Astrocyte (in vitro differentiated cells and primary cell): ENCODE measurements at places on chromosomes 6 and 20. TPM values are rescaled to one million over a fixed set of nuclear protein-coding genes. Genes with fewer than 3 reads are reported as not detected.

PPP1R14C gene
- 3.9 and 6.6 TPM in 2 replicates for total RNA-seq

- no peak overlapping the region for H3K27ac ChIP-seq
- H3K4me1 ChIP-seq = peaks cover 4% of the 10 kb centered on the region
- no peak overlapping the region for H3K4me3 ChIP-seq
- H3K36me3 ChIP-seq = no peaks in the 10 kb centered on the region
Measured at GRCh38 chr6:106124015-106124414, 37.9 kb downstream of the PRDM1 start.

DNA sequence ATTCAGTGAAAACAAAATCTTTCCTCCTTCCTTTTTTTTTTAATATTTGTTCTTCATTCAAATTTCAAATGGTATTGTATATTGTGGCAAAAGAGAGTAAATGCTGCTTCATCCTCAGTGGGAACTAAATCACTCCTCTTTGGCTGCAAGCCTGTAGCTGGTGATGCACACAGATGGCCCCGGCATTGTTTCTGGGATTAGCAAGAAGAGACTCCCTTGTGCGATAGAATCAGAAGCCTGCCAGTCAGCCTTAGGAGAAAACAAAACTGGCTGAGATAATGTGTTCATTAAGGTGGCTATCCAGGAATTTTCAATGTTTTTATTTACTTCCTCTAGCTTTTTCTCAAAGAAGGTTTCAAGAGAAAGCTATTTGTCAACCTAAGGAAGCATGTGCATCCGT lies 20.7 kb upstream of the ELOVL2 start:
- no peak overlapping the region for H3K27ac ChIP-seq
- no peaks in the 10 kb centered on the region for H3K36me3 ChIP-seq
- no peaks in the 10 kb centered on the region for H3K27me3 ChIP-seq
- no peak overlapping the region for H3K4me3 ChIP-seq

TFB1M gene
- total RNA-seq = 24.1 and 26.2 TPM in 2 replicates

MAP3K5 gene
- total RNA-seq = 1.7 TPM in 2 replicates

NKX2-4 gene
- total RNA-seq = not detected in 2 replicates

OR12D3 gene
- total RNA-seq = not detected in 2 replicates

DNA sequence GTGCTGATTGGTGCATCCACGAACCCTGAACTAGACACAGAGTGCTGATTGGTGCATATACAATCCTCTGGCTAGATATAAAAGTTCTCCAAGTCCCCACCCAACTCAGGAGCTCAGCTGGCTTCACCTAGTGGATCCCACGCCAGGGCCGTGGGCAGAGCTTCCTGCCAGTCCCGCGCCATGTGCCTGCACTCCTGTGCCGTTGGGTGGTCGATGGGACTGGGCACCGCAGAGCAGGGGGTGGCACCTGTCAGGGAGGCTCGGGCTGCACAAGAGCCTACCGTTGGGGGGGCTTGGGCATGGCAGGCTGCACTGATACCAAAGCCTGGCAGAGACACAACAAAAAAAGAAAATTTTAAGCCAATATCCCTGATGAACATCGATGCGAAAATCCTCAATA lies 185.4 kb upstream of the ASCC3 start:
- H3K36me3 ChIP-seq = no peaks in the 10 kb centered on the region
- no peaks in the 10 kb centered on the region for H3K4me1 ChIP-seq
- H3K27me3 ChIP-seq = no peaks in the 10 kb centered on the region
- no peak overlapping the region for H3K27ac ChIP-seq
- H3K4me3 ChIP-seq = no peak overlapping the region

SIRPA gene
- total RNA-seq = 35.5 and 52.4 TPM in 2 replicates

MAP7 gene
- 2.8 and 3.3 TPM in 2 replicates for total RNA-seq

SLC4A11 gene
- 3.9 and 6.6 TPM in 2 replicates for total RNA-seq

SLC44A4 gene
- 0.23 and 0.29 TPM in 2 replicates for total RNA-seq

BPIFA1 gene
- not detected in 2 replicates for total RNA-seq

DNA sequence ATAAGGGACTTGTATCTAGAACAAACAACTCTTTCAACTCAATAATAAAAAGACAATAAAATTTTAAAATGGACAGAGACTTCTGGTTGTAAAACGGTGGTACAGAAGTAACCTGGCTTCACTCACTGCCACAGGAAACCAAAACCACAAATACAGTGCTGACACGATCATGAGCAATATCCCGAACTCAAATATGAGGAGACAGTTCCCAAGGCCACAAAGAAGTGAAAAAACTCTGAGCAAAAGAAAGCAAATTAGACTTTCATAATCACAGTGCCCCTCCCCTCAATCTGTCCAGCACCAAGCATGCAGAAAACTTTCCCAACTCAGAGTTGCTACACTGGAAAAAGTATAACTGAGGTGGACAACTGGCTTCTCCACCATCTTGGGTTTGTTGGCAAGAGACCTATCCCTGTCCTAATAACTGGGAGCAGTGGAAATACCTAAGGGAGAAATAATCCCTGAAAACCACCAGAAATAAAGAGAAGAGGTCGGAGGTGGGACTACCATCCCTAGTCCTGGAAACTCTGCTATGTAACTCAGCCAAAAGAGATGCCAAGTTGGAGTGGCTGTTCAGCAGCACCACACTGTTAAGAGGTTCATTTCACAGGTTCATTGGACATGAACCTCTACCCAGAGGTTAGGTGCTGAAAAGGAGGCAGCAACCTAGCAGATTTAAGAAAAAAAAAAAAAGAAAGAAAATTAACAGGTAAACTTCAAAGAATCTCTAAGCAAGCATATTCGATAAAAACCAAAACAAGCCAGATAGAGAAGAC lies 55.5 kb downstream of the REV3L start:
- H3K36me3 ChIP-seq = no peaks in the 10 kb centered on the region
- peak overlapping the region; percentile 67 for H3K27ac ChIP-seq
- no peaks in the 10 kb centered on the region for H3K27me3 ChIP-seq
- peaks cover 36% of the 10 kb centered on the region for H3K4me1 ChIP-seq
- peak overlapping the region; percentile 48 for H3K4me3 ChIP-seq

- H3K36me3 ChIP-seq = no peaks in the 10 kb centered on the region
- no peaks in the 10 kb centered on the region for H3K27me3 ChIP-seq
- no peak overlapping the region for H3K27ac ChIP-seq
- peak; percentile 92 for DNase-seq
- no peak overlapping the region for H3K4me3 ChIP-seq
- H3K4me1 ChIP-seq = no peaks in the 10 kb centered on the region
Measured at GRCh38 chr6:139256087-139256486, 35.7 kb downstream of the TXLNB start.

GRCh38 chr20:24785141-24786110 lies 163.6 kb upstream of the CST7 start:
- H3K4me1 ChIP-seq = peaks cover 21% of the 10 kb centered on the region
- DNase-seq = peak; percentile 83
- peak overlapping the region; percentile 48 for H3K27ac ChIP-seq
- no peaks in the 10 kb centered on the region for H3K36me3 ChIP-seq
- H3K27me3 ChIP-seq = no peaks in the 10 kb centered on the region

MAFB gene
- total RNA-seq = 2.9 TPM in 2 replicates

DNA sequence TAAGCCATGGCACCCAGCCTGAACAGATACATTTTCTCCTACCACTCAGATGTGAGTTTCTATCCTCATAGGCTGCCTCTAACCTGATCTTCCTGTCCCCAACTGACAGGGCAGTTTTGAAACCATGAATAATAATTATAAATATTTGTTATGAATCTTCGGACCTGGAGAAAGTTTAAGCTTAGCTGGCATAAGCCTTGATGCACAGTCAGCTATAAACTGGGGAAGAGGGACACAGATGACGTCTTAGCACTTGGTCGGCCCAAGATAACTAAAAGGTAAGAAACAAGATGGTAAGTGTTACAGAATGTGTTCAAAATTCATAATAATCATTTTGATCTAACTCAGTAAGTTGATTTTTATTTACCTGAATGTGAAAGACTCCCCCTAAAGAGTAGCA lies 8.1 kb downstream of the ZKSCAN4 start:
- H3K4me3 ChIP-seq = no peak overlapping the region
- no peaks in the 10 kb centered on the region for H3K4me1 ChIP-seq
- H3K27me3 ChIP-seq = no peaks in the 10 kb centered on the region
- H3K36me3 ChIP-seq = peaks cover 16% of the 10 kb centered on the region
- H3K27ac ChIP-seq = no peak overlapping the region

MUC21 gene
- total RNA-seq = not detected in 2 replicates

DCDC2 gene
- total RNA-seq = 3.2 and 4.5 TPM in 2 replicates

DSP gene
- 468 and 555 TPM in 2 replicates for total RNA-seq

GRCh38 chr6:104943781-104944180 lies 13.1 kb upstream of the LIN28B start:
- no peaks in the 10 kb centered on the region for H3K36me3 ChIP-seq
- H3K4me1 ChIP-seq = peaks cover 5% of the 10 kb centered on the region
- peaks cover 27% of the 10 kb centered on the region for H3K27me3 ChIP-seq
- no peak overlapping the region for H3K4me3 ChIP-seq
- DNase-seq = no peak

GRCh38 chr6:17098538-17098937 lies 3.3 kb upstream of the STMND1 start:
- H3K36me3 ChIP-seq = no peaks in the 10 kb centered on the region
- H3K27me3 ChIP-seq = peaks cover 26% of the 10 kb centered on the region
- H3K4me3 ChIP-seq = no peak overlapping the region
- no peak overlapping the region for H3K27ac ChIP-seq
- DNase-seq = peak; percentile 41

DNA sequence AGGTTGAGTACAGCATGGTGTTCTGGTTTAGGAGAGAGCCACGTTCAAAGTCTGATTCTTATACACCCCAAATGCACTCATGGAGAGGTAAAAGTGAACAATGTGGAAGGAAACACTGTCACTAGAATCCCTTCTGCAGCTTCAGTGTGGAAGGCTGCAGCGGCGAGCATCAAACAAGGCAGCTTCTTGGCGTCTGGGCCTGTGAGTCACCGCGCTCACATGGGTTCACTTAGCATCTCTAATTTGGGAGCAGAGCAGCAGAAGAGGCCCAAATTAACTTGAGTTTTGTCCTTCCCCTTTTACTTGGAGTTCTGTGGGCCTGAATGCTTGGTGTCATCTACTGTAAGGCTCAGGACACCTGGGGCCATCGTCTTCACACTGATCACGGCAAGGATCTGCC lies 10.9 kb upstream of the E2F1 start:
- H3K4me3 ChIP-seq = no peak overlapping the region
- no peaks in the 10 kb centered on the region for H3K27me3 ChIP-seq
- peaks cover 3% of the 10 kb centered on the region for H3K4me1 ChIP-seq
- no peak overlapping the region for H3K27ac ChIP-seq
- no peaks in the 10 kb centered on the region for H3K36me3 ChIP-seq

DNA sequence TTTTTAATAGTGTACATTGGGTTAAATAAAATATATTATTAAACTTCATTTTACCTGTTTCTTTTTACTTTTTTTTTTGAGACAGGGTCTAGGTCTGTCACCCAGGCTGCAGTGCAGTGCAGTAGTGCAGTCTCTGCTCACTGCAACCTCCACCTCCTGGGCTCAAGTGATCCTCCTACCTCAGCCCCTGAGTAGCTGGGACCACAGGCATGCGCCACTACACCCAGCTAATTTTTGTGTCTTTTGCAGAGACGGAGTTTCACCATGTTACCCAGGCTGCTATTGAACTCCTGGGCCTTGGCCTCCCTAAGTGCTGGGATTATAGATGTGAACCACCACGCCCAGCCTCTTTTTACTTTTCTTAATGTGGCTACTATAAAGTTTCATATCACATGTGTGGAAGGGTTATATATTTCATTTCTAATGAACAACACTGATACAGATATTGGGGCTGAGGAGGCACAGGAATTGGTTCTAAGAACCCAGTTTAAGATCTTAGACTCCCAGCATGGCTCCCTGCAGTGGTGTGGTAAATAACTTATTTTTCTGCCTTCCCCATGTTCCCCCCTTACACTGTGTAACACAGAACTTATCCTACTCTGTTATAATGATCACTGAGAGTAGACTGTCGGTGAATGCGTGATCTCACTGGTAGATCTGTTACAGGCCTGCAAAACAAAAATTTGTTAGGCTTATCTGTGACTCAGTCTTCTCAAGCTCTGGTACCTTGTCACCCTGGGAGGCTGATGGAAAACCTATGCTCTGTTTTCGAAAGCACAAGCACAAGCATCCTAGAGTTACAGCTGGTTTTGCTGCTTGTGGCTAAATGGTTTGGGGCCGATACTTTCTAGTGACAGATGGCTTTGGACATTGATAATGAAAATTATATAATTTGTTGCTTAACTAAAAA lies 5.8 kb upstream of the ATXN1 start:
- H3K36me3 ChIP-seq = no peaks in the 10 kb centered on the region
- no peak overlapping the region for H3K4me3 ChIP-seq
- H3K27me3 ChIP-seq = no peaks in the 10 kb centered on the region

NKAIN4 gene
- total RNA-seq = 146 and 162 TPM in 2 replicates

RAMACL gene
- 1.2 and 1.3 TPM in 2 replicates for total RNA-seq

SAMD5 gene
- total RNA-seq = 0.36 and 0.93 TPM in 2 replicates

FAM83B gene
- 0.79 and 1.9 TPM in 2 replicates for total RNA-seq

TRIM10 gene
- total RNA-seq = not detected in 2 replicates
